CD4-positive, CD25-positive, alpha-beta regulatory T cell (primary cell): ENCODE measurements at places on chromosomes 16 and 17. TPM values are rescaled to one million over a fixed set of nuclear protein-coding genes. Genes with fewer than 3 reads are reported as not detected.

DNA sequence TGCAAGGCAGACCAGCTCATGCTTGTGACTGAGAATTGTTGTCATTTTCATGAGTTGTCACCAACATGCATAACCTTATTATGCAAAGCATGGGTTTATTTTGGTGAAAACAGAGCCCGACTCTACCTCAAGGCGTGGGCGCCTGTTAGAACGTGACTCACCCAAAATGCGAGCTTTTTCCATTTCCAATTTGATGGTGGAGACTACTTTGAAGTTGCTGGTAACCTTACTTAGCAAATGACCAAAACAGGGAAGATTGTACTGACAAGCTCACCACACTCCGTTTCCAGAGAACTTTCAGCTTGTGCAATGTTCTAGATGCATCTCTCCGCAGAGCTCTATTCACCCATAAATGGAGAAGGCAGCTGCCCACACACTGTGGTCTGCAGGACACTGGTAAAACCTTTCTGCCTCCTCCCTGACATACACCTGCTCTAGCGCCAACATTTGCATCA, 284.5 kb downstream of the MAF start:
- no peaks in the 10 kb centered on the region for H3K27me3 ChIP-seq
- peaks cover 5% of the 10 kb centered on the region for H3K4me1 ChIP-seq
- peak overlapping the region; percentile 8 for H3K4me3 ChIP-seq
- H3K36me3 ChIP-seq = no peaks in the 10 kb centered on the region
- DNase-seq = peak; percentile 32

DNA sequence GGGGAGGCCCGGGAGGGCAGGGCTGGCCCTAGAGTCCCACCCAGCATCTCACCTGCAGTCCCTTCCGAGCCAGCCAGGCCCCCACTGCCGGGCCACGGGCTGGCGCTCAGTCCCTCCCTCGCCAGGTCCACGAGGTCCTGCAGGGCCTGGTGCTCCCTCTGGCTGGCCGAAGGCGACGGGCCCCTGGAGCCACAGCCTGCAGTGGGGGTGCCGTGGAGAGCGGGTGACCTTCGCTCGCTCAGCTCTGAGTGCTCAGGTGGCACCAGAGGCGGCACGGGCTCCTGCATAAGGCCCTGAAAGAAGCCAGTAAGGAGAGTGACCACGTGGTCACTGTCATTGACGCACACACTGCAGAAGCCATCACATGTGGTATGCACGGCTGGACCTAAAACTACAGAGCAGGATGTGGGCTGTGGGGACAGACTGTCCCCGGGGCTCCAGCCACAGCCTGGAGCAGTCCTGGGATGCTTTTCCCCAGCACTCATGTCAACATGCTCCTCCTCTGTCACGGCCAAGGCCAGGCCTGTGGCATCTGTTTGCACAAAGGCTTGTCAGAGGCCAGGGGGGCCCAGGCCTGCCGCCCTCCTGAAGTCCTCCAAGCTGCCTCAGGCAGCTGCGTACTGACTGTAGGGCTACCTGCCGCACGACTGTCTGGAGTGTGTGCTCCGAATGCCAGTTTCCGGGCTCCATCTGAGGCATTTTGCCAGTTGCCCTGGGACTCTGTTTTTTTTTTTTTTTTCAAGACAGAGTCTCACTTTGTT, 15.1 kb downstream of the SLX4 start:
- no peaks in the 10 kb centered on the region for H3K27me3 ChIP-seq
- H3K4me3 ChIP-seq = no peak overlapping the region
- H3K4me1 ChIP-seq = no peaks in the 10 kb centered on the region
- H3K36me3 ChIP-seq = peaks cover 7% of the 10 kb centered on the region
- H3K27ac ChIP-seq = no peak overlapping the region
- DNase-seq = no peak

DNA sequence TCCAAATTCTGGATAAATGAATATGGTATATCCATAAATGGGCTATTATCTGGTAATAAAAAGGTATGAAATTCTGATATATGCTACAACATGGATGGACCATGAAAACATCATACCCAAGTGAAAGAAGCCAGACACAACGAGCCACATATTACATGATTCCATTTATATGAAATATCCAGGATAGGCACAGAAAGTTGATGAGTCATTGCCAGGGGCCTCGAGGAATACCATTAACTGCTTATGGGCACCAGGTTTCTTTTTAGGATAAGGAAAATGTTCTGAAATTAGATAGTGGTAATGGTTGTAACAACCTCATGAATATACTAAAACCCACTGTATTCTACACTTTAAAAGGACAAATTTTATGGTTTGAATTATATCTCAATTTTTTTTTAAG, 123.2 kb downstream of the PITPNC1 start:
- H3K4me3 ChIP-seq = no peak overlapping the region
- H3K36me3 ChIP-seq = no peaks in the 10 kb centered on the region
- no peaks in the 10 kb centered on the region for H3K27me3 ChIP-seq

DNA sequence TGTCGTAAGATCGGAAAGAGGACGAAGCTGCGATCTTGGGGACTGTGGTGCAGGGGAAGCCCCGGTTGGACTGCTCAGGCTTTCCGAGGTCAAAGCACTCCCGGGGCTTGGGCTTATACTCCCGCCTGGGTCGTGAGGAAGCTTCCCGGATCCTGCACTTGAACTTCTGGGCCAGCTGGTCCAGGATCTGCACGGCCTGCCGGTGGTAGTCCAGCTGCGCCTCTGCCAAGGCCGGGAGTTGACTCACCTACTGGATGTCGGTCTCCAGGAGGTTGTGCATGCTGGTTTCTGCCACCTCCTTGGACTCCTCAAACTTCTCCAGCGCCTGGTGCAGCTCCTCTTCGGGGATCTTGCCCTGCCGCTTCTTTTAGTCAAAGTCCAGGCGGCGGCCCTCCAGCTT, 99.2 kb downstream of the KPNA2 start:
- no peak overlapping the region for H3K27ac ChIP-seq
- H3K4me3 ChIP-seq = no peak overlapping the region

- no peak overlapping the region for H3K27ac ChIP-seq
- H3K4me1 ChIP-seq = peaks cover 4% of the 10 kb centered on the region
- H3K4me3 ChIP-seq = no peak overlapping the region
- no peak for DNase-seq
- H3K36me3 ChIP-seq = no peaks in the 10 kb centered on the region
- no peaks in the 10 kb centered on the region for H3K27me3 ChIP-seq
Observed at GRCh38 chr16:71837150-71837549, 8.6 kb upstream of the ATXN1L start.

The LRRC36 gene
- total RNA-seq = not detected

DNA sequence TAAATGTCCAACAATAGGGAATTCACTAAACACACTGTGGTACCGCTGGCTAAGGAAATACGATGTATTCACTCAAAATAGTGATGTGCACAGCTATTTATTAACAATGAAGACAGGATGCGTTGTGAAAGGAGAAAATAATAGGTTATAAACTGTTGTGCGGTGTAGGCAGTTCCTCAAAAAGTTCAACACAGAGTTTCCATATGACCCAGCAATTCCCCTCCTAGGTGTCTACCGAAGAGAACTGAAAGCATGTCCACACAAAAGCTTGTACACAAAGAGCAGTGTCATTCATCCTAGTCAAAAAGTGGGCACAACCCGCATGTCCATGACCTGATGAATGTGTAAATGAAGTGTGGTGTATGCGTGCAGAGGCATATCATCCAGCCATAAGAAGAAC, 1.2 kb upstream of the CES1 start:
- H3K4me1 ChIP-seq = no peaks in the 10 kb centered on the region
- H3K36me3 ChIP-seq = no peaks in the 10 kb centered on the region
- no peak overlapping the region for H3K27ac ChIP-seq
- H3K27me3 ChIP-seq = peaks cover 3% of the 10 kb centered on the region

DNA sequence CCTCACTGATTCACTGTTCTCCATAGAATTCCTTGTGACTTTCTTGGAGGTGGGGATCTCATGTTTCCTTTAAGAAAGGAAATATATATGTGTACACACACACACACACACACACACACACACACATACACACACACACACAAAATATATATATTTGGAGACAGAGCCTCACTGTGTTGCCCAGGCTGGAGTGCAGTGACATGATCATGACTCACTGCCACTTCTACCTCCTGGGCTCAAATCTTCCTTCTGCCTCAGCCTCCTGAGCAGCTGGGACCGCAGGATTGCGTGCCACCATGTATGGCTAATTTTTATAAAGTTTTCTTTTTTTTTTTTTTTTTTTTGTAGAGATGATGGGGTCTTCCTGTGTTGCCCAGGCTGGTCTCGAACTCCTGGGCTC, 45.9 kb downstream of the CDH13 start:
- no peaks in the 10 kb centered on the region for H3K4me1 ChIP-seq
- DNase-seq = no peak
- H3K27ac ChIP-seq = no peak overlapping the region
- no peak overlapping the region for H3K4me3 ChIP-seq
- H3K27me3 ChIP-seq = no peaks in the 10 kb centered on the region

The RNF112 gene
- total RNA-seq = 0.39 TPM

The P3H4 gene
- total RNA-seq = 1.7 TPM

GRCh38 chr17:49519781-49520180, 24.7 kb downstream of the NGFR start:
- peaks cover 3% of the 10 kb centered on the region for H3K4me1 ChIP-seq
- no peaks in the 10 kb centered on the region for H3K36me3 ChIP-seq
- no peak overlapping the region for H3K27ac ChIP-seq

GRCh38 chr17:8109661-8110455, 8.5 kb downstream of the ALOXE3 start:
- H3K4me1 ChIP-seq = peaks cover 10% of the 10 kb centered on the region
- peak; percentile 74 for DNase-seq
- peak overlapping the region; percentile 35 for H3K4me3 ChIP-seq
- H3K27ac ChIP-seq = no peak overlapping the region
- peaks cover 9% of the 10 kb centered on the region for H3K27me3 ChIP-seq

The CX3CL1 gene
- total RNA-seq = 0.15 TPM

GRCh38 chr17:68749349-68750207, 148.4 kb upstream of the FAM20A start:
- no peaks in the 10 kb centered on the region for H3K27me3 ChIP-seq
- H3K4me3 ChIP-seq = no peak overlapping the region
- H3K4me1 ChIP-seq = no peaks in the 10 kb centered on the region
- no peaks in the 10 kb centered on the region for H3K36me3 ChIP-seq
- no peak for DNase-seq

The ZKSCAN2 gene
- total RNA-seq = 5.6 TPM

The MPO gene
- total RNA-seq = not detected

GRCh38 chr17:46772475-46773220, 45.8 kb downstream of the WNT3 start:
- H3K4me3 ChIP-seq = peak overlapping the region; percentile 10
- peaks cover 10% of the 10 kb centered on the region for H3K27me3 ChIP-seq
- peaks cover 33% of the 10 kb centered on the region for H3K4me1 ChIP-seq
- H3K36me3 ChIP-seq = no peaks in the 10 kb centered on the region
- no peak overlapping the region for H3K27ac ChIP-seq
- no peak for DNase-seq

DNA sequence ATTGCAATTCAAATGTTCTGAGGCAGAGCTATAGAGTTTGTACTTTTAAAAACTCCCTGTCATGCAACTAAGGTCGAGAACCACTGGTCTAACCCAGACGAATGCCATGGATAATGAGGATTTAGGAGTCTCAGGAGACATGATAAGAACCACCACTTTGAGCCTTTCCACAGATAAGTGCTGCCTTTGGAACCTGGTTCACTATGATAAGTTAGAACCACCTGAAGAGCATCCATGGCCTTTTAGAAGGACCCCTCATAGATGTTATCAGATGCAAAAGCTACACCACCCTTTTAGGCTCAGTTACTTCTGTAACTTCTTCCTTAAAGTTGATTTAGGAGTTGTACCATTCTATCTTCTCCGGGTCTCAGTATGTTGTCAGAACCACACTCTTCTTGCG, 350.6 kb upstream of the CCL2 start:
- DNase-seq = no peak
- H3K27ac ChIP-seq = no peak overlapping the region
- no peaks in the 10 kb centered on the region for H3K4me1 ChIP-seq
- H3K27me3 ChIP-seq = peaks cover 2% of the 10 kb centered on the region
- no peaks in the 10 kb centered on the region for H3K36me3 ChIP-seq
- H3K4me3 ChIP-seq = no peak overlapping the region

- DNase-seq = no peak
- H3K36me3 ChIP-seq = peaks cover 10% of the 10 kb centered on the region
- no peaks in the 10 kb centered on the region for H3K27me3 ChIP-seq
- H3K4me3 ChIP-seq = peak overlapping the region; percentile 68
- peak overlapping the region; percentile 61 for H3K27ac ChIP-seq
Observed at GRCh38 chr16:22370038-22370820, 4.2 kb downstream of the CDR2 start.

GRCh38 chr17:44909681-44910144, 5.6 kb downstream of the GFAP start:
- peaks cover 3% of the 10 kb centered on the region for H3K27me3 ChIP-seq
- DNase-seq = no peak
- H3K4me1 ChIP-seq = peaks cover 7% of the 10 kb centered on the region
- no peak overlapping the region for H3K4me3 ChIP-seq
- no peaks in the 10 kb centered on the region for H3K36me3 ChIP-seq

DNA sequence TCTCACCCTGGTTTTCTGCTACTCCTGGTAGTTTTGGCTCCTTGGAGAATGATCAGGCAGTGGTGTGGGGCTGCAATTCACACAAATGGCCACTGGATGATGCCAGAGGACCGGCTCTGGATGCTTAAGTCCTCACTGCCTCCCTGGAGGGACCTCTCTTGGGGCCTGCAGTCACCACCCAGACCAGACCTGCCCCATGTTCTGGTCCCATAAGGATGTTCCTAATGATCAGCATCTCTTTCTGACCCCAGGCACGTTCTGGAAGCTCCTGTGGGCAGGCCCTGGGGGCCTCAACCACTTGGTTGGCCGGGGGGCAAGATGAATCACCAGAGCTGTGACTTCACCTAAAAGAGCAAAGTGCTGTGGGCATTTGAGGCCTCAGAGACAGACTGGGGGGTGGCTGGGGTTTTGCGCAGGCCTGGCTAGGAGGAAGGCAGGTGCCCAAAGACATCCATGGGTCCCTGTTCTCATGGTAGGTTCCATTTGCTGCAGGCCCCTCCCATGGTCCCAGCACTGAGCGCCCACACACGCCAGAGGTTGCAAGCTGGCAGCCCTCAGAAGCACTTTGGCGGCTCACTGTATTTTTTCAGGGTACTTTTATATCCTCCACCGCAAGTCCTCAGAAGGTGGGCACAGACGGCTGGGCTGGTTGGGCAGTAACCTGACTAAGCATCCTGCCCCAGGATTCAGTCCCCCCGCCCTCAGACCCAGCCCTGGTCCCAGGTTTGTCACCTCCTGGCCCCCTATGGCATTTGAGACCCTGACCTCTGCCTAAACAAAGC, 53.2 kb downstream of the NT5M start:
- DNase-seq = peak; percentile 77
- no peak overlapping the region for H3K4me3 ChIP-seq
- H3K27ac ChIP-seq = no peak overlapping the region

The GPR139 gene
- not detected for total RNA-seq
